ENCODE measurements at places on chromosomes 12 and 14.

- DNase-seq, result no peak
These were observed 43.7 kb upstream of the CNTN1 start for GRCh38 chr12:40648519-40648918.

DNA sequence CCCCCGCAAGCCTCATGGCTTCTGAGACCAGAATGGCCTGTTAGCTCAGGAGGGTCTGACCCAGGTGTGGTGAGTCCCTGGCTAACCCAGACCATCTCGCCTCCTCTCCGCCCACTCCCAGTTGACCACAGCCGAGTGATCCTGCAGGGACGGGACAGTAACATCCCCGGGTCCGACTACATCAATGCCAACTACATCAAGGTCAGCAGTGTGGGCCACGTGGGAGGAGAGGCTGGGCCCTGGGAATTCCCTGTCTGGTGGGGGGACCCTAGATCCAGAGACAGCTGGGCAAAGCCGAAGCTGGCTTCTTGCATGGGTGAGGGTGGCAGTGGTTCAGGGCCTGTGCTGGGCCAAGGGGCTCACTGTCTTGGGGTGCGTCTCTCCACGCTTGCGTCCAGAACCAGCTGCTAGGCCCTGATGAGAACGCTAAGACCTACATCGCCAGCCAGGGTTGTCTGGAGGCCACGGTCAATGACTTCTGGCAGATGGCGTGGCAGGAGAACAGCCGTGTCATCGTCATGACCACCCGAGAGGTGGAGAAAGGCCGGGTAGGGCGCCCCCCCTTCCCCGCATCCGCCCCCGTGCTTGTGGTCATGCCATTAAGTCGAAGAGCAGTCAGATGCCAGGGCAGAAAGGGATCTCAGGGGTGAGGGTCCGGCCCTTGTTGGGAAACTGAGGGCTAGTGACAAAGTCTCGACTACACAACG, 5.0 kb downstream of the PTPN6 start:
- DNase-seq, result no peak

- no peak for DNase-seq
These were observed 140.0 kb downstream of the NDUFA12 start for GRCh38 chr12:94863321-94864035.

- no peak for DNase-seq
These were observed 95.5 kb upstream of the KRR1 start for GRCh38 chr12:75606956-75607355.

DNA sequence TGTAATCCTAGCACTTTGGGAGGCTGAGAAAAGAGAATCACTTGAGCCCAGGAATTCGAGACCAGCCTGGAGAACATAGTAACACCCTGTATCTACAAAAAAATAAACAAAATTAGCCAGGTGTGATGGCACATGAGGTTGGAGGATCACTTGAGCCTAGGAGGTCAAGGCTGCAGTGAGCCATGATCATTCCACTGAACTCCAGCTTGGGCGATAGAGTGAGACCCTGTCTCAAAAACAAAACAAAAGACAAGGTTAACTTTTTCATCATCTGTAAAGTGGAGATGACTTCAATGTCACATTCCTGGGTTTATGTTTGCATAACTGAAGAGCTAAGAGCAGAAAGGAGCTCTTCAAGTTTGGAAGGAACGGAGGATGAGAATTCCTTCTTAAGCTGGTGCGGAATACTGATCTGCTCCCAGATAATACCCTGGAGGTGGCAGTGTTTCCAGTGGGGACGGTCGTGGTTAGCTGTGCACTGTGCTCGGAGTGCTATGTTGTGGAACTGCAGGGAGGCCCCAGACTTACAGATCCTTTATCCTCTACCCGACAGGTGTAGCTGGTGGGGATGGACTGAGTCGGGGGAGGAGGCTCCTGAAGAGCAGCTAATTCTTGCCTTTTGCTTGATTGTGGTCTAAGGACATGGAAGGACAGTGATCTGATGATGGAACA, 22.5 kb upstream of the BICD1 start:
- DNase-seq, result no peak

DNA sequence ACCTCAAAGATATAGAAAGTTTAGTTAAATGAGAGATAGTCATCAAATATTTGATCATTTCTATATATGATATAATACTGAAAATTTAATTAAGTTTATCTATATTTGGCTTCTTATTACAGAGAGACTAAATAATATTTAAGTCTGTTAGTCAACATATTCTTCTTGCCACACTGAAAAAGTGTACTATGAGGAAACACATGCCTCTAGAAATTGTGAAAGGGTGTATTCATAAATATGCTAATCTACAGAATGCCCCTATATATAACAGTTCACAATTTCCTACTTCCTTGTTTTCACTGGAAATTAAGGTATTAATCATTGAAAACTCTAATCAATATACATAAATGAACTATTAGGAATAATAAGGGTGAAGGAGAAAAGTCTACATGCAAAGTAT, 31.4 kb upstream of the ETV6 start:
- no peak for DNase-seq

GRCh38 chr14:32472512-32473463, 143.7 kb downstream of the AKAP6 start:
- peak; percentile 90 for DNase-seq

GRCh38 chr14:42353315-42353714, 746.6 kb downstream of the LRFN5 start:
- no peak for DNase-seq

DNA sequence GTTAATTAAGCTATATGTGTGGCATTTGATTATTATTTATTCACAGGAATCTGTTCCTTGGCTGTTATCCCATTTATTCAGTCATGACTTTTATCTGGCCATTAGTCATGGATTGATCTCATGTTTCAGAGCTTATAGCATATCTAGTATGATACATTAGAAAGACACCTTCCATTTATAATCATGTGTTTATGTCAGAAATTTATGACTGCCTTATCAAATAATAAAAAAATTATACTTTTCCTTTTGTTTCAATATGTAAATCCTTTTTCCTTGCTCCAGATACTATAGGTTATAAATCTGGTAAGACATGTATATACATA, 248.0 kb upstream of the PDE3A start:
- DNase-seq, result no peak

- no peak for DNase-seq
These were observed 979.4 kb downstream of the GALC start for GRCh38 chr14:87013583-87013982.

- DNase-seq, result no peak
These were observed 34.7 kb upstream of the YY1 start for GRCh38 chr14:100203962-100204834.

- no peak for DNase-seq
These were observed 159.9 kb upstream of the FOXN3 start for GRCh38 chr14:89576960-89577359.

Data from hippocampal formation (tissue), 2 donors.